Foreskin keratinocyte (primary cell): ENCODE measurements at places on chromosomes 7 and 10. TPM values are rescaled to one million over a fixed set of nuclear protein-coding genes. Genes with fewer than 3 reads are reported as not detected.

DNA sequence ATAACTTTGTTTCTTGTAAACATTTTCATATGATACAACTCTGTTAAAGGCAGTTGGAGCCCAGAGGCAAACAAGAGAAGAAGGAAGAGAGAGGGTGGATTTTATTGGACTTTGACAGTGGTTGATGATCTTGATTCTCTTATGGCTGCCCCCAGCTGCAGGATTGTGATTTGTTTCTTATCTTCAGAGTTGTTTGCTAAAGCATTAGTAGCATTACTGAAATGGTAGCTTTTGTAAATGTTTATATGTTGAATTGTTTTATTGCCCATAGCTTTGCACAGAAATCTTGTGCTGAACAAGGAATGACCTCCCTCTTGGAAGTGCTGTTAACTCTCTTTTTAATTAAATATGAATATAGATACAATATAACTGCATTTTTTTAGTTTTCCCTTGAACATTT is 309.4 kb downstream of the AUTS2 start:
- DNase-seq: no peak

Gene ST7
- 15.4 and 15.6 TPM in 2 replicates for total RNA-seq

- no peak for DNase-seq
Observed at GRCh38 chr10:4549139-4549653, 276.8 kb upstream of the AKR1E2 start.

Gene C1QL3
- total RNA-seq: not detected in 2 replicates

Gene HOXA4
- 0.82 and 1.6 TPM in 2 replicates for total RNA-seq

Gene TMEM140
- total RNA-seq: 0.07 TPM in 1 of 2 replicates, not detected in the other

GRCh38 chr10:118251791-118252190 is 90.3 kb downstream of the FAM204A start:
- DNase-seq: peak; percentile 42
